ENCODE measurements at places on chromosomes 6 and 20.

DNA sequence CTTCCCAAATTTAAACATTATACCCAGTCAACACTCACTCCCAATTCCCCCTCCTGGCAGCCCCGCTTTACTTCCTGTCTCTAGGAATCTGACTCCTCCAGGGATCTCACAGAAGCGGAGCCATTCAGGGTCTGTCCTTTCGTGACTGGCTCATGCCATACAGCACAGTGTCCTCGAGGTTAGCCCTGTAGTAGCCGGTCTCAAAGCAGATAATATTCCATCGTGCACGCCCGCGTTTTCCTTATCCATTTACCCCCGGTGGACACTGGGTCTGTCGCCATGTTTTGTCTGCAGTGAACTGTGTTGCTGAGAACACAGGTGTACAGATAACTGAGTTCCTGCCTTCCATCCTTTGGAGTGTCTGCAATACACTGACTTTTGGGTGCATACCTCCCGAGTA is 95.3 kb downstream of the TTLL2 start:
- DNase-seq, result no peak

DNA sequence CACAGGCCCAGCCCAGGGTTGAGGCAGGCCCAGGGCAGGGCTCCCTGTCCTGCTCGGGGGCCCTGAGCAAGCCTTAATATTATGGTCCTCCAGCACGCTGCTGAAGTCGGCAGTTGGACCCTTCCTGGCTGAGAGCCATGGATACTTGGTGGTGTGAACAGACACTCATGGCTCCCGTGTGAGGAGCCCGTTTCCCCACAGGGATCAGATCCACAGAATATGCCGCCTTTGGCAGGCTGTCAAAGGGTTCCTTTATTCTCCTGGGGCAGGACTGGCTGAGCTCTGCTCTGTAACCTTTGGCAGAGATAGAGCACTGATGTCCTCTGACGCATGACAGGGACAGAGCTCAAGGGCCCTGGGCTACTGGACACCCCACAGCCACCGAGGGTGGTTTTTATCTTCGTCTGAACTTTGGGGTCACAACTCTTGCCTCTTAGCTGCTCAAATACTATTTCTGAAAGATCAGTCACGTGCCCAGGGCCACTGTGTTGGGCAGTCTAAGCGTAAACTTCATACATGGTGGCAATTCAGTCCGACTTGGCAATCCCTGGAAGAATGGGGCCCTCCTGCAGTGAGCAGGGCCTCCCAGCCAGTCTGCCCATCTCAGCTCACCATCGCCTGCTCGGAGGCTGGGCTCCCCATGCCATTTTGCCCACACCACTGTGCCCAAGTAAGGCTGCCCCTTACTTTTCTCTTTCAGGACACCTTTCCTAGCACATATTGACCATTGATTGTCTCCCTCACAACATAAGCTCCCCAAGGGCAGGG is 49.1 kb downstream of the TTI1 start:
- DNase-seq, result no peak

DNA sequence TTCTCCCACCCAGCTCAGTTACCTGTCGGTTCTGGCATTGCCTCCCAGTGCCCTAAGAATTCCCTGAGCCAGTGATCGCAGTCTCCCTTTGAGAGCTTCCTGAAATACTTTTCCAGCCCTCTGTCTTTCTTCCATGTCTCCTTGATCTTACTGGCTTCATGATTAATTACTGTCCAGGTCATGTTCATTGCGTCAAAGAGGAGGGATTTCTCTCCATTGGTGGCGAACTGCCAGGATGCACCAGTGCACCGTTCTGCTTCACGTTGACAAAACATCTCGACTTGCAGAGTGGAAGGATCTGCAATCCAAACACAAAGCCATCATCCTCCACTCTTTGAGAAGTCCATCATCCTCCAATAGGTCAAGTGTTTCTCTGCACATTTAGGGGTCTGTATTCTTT is 8.6 kb downstream of the RAET1E start:
- DNase-seq, result no peak

- DNase-seq, result no peak
Observed at GRCh38 chr6:88920088-88920487, 43.3 kb downstream of the RNGTT start.

GRCh38 chr20:11204926-11205768 is 531.3 kb upstream of the JAG1 start:
- peak; percentile 73 for DNase-seq

DNA sequence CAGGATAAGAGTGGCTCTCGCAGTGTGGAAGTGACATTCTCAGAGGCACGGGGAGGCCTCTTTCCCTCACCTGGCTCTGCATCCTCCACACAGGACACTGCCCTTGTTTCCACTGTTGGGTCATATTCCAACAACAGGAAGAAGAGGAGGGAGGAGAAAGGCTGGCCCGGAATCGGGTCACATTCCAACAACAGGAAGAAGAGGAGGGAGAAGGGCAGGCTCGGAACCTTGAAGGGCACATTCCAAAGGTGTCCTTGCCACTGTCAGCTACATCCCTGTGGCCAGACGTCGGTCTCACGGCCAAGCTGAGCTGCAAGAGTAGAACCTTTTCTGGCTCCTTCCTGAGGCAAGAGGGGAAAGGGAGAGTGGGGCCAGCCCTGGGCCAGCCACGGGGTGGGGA is 25.4 kb downstream of the CHRNA4 start:
- no peak for DNase-seq

DNA sequence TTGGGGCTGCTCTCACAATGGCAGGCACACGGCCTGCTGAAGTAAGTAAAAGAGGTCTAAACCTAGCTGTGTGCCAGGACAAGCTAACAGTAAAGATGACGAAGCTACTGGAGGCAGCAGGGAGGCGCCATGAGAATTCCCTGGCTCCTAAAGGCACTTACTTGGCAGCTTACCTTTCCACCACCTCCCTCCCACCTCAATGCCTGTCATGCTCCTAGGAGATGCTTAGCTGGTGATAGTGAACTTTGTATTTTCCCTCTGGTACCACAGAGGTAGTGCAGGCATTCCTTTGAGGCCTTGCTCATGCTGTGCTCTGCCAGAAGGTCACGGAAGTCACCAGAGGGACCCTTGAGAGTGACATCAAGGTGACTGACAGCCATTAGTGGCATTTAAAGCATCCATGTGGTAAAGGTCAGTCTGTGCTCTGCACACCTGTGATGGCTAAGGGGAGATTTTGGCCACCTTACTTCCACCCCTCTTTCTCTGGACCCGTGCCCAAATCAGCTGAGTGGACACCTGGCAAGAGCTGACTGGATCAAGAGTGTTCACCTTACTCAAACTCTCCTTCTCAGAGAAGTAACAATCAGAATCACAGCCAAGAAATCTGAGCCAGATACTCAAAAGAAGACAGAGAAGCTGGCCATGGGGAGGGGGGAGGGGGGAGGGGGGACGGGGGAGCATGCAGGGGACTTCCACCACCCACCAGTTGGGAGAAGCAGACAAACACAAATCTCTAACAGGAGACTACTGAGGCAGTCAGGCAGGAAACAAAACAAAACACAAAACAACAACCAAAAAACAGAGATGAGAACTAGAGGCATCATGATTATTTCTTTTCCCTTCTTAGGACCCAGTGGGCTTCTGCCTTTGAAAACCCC is 2.9 kb downstream of the FKBP1A start:
- DNase-seq, result no peak

DNA sequence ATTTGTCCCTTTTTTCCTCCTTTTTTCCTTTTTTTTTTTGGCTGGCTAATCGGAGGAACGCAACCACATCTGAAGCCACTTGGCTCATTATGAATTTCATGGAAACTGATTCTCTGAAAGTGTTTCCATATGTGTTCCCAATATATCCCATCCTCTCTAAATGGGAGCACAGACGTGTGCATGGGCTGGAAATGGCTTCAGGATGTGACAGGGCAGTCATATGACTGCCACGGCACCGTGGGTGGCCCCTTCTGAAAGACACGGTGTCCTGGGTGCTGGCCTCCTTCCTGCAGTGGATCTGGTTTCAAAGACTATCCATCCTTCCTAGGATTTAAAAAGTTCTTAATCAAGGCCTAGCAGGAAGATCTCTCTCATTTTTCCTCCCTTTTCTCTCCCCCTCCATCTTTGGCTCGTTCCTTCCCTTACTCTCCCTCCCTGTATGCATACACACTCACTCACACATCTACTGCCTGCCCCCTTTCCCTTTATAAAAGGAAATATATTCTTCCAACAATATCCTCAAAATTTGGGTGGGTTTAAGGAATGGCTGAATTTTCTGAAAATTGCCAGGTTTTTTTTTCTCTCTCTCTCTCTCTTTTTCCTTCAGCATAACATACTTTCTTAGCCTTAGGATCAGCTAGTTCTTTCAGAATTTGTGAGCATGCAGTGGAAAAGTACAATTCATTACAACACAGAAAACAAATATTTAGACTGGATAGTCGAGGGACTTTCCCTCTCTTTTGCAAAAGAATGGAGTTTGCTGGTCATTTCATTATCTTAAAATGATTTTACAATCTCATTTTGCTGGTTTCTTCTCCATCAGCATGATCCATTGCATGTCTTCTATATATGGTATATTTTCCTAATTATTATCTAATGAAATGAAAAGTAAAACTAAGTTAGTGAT is 161.2 kb upstream of the SUPT3H start:
- no peak for DNase-seq

GRCh38 chr20:13825465-13825864 is 40.6 kb downstream of the NDUFAF5 start:
- no peak for DNase-seq

- peak; percentile 84 for DNase-seq
Observed at GRCh38 chr20:45377269-45377668, 856 bp downstream of the TP53TG5 start.

- DNase-seq, result no peak
Observed at GRCh38 chr6:77893391-77893790, 240.6 kb downstream of the MEI4 start.

GRCh38 chr6:24672620-24673182 is 5.8 kb downstream of the ACOT13 start:
- no peak for DNase-seq

GRCh38 chr6:29967379-29968010 is 25.2 kb downstream of the HLA-A start:
- DNase-seq, result peak; percentile 6

DNA sequence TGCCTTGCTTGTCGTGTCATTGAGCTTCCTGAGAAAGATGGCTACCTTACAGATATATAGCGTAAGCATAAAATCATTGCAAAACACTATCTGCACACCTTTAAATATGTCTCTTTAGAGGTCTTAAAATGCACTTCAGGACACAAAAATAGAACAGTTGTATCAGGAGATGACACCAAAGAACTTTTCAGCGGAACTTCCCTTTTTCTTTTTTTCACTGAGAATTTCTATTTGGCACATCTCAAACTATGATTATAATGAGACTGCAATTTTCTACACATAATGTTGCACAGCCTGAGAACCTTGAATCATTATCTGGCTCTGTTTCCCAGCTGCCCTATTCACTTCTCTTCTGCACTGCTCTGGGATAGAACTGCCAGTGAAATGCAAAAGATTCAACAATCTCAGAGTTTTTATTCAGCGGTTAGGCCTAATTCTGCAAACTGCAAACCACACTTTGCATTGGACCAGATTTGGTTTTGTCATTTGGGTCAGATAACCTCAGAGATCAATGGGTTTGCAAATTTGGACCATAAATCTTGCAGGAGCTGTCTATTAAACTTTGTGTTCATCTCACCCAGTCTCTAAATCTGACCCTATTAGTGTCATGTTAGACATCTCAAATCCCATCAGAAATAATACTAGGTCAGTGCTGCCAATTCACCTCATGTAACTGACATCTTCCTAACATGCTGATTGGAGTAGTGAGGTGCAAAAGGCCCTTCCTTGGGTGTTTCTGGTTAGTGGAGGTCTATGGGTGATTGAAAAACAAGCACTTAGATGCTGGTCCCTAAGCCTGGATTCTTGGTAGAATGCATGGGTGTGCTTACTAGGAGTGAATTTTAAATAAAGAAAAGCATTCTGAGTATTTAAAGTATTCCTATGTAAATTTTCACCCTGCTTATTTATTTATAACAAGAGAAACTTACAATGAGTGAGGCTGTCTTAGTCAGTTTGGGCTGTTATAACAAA is 382.7 kb downstream of the UTRN start:
- DNase-seq, result no peak

DNA sequence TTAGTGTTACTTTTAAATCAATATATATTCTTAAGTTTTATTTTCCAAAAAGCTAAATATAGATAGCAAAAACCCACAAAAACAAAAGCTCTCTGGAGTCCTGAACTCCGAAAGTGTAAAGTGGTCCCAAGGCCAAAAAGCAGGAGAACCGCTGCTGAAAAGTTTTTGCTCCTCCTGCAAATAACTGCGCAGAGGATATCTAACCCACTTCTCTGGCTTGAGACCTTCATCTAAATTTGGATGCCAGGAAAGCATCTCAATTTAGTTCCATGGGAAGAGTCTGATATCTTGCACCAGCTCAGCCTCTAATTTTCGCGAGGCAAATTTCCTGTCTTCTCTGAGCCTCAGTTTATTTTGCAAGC is 523 bp downstream of the MRPS10 start:
- DNase-seq, result peak; percentile 66

DNA sequence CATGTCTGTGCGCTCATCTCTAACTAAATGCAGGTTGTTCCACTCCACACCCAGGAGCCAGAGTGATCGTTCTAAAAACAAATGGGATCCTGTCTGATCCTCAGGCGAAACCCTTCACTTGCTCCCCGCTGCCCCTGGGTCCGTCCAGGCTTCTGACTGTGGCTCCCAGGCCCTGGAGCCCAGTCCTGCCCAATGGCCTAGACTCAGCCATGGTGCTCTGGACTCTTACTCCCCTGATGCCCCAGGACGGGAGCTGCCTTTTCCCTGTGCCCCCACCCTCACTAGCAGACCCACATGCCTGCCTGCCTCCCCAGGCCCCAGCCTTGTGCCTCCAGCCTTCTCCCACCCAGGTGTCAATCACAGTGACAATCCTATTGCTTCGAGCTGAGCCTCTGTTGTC is 256.7 kb downstream of the BMP7 start:
- no peak for DNase-seq

DNA sequence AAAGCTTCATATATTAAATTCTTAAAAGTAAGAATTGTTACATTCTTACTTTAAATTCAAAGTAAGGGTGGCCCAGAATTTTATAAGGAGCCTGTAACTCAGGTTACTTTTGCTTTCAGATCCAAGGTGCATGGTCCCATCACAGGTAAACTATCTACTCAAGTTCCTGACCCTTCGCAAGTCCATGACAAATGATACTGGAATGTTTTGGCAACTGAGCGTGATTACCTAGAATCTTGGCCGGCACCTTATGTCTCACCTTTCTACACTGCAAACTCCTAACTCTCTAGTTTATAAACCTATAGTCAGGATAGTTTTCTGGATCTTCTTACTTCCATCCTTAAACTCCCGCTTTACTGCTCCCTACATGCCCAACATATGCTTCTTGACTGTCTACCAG is 67.9 kb upstream of the HMGN3 start:
- DNase-seq, result no peak

GRCh38 chr6:72933233-72933632 is 292.1 kb downstream of the KHDC1L start:
- no peak for DNase-seq

GRCh38 chr20:62064770-62065673 is 659 bp downstream of the TAF4 start:
- peak; percentile 31 for DNase-seq

GRCh38 chr6:87333591-87334181 is 4.6 kb upstream of the GJB7 start:
- no peak for DNase-seq

GRCh38 chr6:162343936-162344645 is 383.5 kb downstream of the PRKN start:
- no peak for DNase-seq
